ENCODE measurements at places on chromosomes 6 and 20.
A peak's percentile ranks its signal among the peaks of the same experiment; 100 is the strongest.

- no peak for DNase-seq
Measured at GRCh38 chr6:79543886-79544285, 6.7 kb upstream of the LCA5 start.

- DNase-seq = no peak
Measured at GRCh38 chr6:168584671-168585070, 143.7 kb downstream of the SMOC2 start.

GRCh38 chr20:16695628-16696027, 34.2 kb upstream of the SNRPB2 start:
- DNase-seq = no peak

DNA sequence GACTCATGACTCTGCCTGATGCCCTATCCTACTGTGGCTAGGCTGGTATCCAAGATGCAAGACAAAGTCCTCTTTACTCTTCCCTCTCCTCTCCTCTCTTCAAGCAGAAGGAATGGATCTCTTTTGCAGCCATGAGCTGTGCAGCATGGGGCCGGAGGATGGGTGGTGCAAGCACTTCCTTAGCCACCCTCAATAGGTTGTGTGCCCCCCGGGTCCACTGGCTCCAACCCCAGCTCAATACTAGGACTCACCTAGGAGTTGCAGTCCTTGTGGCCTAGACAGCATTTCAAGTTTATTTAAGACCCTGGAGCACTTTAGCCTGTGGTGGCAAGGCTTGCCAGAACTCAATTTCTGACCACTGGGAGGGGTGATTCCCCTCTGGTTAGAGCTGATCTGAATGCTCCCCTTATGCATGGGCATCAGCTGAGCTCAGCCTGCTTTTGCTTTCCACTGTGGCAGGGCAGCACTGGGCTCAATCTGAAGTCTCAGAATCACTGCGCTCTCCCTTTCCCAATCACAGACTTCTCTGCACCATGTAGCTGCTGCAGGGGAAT, 29.0 kb upstream of the GRM4 start:
- DNase-seq = no peak

GRCh38 chr20:58128635-58129625, 99.5 kb downstream of the ANKRD60 start:
- DNase-seq = no peak

- no peak for DNase-seq
Measured at GRCh38 chr6:84182001-84182400, 45.4 kb downstream of the CEP162 start.

- peak; percentile 26 for DNase-seq
Measured at GRCh38 chr6:131519670-131520436, 53.2 kb upstream of the ARG1 start.

DNA sequence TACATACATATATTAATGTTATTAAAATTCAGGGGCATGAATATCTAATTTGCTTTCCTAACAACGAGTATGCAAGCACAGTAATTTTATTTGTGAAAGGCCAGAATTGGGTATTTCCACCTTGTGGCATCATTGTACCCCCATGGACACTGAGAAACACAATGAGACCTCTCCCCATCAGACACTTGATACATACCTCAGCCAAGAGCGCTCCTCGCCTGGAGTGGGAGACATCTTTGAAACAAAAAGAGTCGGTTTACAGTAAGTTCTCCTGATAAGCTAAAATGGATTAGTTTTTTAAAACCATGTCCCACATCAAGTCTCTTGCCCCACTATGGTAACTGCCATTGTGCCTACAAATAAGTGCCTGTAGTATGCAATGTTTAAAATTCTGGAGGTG, 2.1 kb downstream of the CNR1 start:
- no peak for DNase-seq

DNA sequence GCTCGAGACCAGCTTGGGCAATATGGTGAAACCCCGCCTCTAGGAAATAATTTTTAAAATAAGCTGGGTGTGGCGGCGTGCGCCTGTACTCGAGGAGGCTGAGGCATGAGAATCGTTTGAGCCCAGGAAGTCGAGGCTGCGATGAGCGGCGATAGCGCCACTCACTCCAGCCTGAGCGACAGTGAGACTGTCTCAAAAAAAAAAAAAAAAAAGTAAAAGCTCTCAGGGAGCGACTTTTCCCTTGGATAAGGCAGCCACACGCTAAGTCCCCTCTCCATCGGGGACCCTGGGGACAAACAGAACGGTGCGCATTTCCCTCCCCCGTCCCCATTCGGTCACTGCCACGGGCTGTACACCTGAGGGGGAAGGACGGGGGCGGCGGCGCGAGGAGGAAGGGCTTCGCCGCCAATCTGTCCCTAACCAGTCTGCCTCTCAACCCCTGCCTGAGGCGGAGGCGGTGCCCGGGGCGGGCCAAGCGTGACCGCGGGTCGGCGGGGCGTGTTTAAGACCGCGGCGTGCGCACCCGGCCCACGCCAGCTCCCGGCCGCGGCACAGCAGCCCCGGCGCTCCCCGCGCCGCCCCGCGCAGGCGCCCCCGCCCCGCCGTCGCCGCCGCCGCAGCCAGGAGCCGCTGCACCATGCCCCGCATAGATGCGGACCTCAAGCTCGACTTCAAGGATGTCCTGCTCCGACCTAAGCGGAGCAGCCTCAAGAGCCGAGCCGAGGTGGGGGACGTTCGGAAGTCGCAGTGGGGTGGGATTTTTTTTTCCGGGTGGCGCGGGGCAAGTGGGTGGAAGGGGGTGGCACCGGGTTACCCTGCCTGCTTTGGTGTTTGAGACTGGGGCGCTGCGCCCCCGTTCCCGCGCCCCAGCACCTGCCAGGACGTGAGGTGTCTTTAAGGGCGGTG, at the start of gene GMPR:
TSS of gene GMPR (plus strand) at position 531 of the 906 bp plus-strand sequence. CDS start at position 638, 107 bp downstream.
- peak; percentile 53 for DNase-seq

- peak; percentile 62 for DNase-seq
Measured at GRCh38 chr20:2314759-2315439, 19.1 kb downstream of the TGM3 start.

GRCh38 chr6:45590226-45590625, 212.5 kb upstream of the SUPT3H start:
- peak; percentile 63 for DNase-seq

GRCh38 chr6:54286141-54286540, 22.1 kb upstream of the TINAG start:
- DNase-seq = no peak

DNA sequence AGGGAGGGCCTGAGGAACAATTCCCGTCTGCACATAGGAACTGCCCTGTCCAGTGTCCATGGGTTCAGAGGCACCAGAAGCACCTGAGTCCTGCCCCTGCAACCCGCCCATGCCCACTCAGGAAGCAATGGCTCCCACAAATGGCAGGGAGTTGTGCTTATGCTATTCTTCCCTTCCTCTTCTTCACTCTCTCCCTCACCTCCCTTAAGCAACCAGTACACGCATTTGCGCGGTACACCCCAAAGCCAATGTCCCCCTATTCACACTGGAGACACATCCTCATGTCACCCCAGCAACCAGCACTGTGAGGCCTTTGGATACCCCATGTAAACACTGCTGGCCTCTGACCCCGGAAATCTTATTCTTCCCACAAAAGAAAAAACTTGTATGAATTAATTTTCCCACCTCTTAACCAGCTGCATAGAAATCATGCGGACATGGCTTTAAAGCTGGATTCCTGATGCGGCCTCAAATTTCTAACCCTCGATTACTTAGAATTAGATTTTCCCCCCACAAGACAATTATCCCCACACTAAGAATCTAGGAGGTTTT, 30.9 kb downstream of the FYN start:
- no peak for DNase-seq

GRCh38 chr20:13364278-13365170, 143.4 kb downstream of the ISM1 start:
- DNase-seq = no peak

GRCh38 chr20:40414843-40415615, 274.0 kb downstream of the MAFB start:
- DNase-seq = no peak

- DNase-seq = no peak
Measured at GRCh38 chr6:159582736-159583135, 110.3 kb downstream of the SOD2 start.

GRCh38 chr6:134190883-134191282, 127.0 kb downstream of the SGK1 start:
- no peak for DNase-seq

GRCh38 chr20:53652090-53652858, 58.6 kb upstream of the ZNF217 start:
- DNase-seq = no peak

GRCh38 chr6:6736791-6737654, 148.5 kb downstream of the LY86 start:
- DNase-seq = no peak

GRCh38 chr20:17794400-17794799, 94.6 kb downstream of the BANF2 start:
- no peak for DNase-seq

GRCh38 chr6:168301648-168302398, 17.8 kb downstream of the DACT2 start:
- no peak for DNase-seq

GRCh38 chr6:38192011-38192410, 372.5 kb downstream of the ZFAND3 start:
- DNase-seq = no peak

GRCh38 chr20:5090191-5090590, 29.6 kb downstream of the PCNA start:
- no peak for DNase-seq

DNA sequence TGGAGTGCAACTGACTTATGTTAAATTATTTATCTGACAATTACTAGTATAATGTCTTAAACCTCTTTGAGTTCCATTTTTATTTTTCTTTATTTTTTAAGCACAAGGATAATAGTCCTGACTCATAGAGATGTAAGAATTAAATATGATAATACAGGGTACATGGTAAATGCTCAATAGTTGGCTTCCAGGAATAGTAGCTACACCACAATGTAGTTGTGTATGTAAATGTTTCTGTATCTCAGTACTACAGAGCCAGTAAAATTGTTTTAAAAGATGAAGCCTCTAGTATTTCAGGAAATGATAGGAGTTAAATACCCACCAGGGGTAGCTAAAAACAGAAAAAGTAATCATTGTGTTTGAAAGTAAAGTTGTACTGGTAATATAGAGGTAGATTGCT, 487.4 kb upstream of the IRAK1BP1 start:
- DNase-seq = no peak

GRCh38 chr6:5580736-5581581, 319.6 kb downstream of the FARS2 start:
- no peak for DNase-seq

DNA sequence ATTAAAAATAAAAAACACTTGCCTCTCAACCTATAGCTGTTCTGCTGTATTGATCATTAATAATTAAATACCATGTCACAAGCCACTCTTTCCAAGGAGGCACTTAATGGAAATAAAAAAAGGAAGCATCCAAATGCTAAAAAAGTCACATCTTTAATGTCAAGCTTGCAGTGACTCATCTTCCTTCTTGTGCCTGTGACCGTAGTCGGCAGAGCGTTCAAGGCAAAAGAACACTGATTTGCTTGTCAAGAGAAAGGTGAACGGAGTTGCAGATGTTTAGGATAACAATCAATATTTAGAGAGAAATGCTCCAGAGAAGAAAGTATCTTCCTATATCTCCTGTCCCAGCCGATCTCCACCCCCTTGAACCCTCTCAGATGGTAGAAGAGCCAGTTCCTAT, 341.0 kb upstream of the OPRM1 start:
- DNase-seq = no peak

DNA sequence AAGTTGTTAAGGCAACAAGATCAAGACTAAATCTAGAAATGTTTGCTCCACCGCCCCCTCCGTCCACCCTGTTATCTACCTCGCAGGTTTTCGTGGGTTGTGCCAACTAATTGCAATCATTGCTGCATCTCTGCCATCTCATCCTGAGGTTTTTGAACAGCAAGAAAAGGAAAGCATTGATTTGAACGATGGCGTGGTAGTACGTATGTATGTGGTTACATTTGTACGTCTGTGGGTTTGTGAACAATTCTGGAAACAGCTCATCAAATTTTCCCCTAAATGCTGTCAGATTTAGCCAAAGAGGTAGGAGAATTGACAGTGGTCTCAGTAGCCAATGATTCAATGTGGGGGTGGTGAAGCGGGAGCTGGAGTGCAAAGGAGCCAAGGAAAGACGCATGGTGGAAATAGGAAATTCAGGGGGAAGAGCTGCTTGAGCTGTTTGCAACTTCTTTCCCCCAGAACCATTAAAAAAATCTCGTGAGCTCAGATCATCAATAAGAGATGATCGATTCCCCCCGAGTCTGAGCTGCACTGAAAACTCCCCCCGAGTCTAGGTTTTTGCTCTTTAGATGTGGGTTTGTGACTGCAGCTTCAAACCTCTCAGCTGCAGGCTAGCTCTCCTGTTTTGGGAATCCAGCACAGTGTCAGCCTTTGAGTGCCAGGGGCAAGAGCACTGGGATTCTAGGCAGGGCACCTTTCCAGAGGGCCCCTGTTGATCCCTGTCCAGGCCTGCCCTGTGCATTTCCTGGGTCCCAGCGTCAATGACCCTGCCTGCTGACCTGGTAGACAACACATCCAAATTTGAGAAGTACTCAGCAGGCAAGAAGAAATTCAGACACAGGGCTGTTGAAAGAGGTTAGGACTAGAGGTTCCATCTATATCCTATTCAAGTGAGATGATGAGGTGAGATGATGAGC, 72.6 kb upstream of the LY86 start:
- no peak for DNase-seq

DNA sequence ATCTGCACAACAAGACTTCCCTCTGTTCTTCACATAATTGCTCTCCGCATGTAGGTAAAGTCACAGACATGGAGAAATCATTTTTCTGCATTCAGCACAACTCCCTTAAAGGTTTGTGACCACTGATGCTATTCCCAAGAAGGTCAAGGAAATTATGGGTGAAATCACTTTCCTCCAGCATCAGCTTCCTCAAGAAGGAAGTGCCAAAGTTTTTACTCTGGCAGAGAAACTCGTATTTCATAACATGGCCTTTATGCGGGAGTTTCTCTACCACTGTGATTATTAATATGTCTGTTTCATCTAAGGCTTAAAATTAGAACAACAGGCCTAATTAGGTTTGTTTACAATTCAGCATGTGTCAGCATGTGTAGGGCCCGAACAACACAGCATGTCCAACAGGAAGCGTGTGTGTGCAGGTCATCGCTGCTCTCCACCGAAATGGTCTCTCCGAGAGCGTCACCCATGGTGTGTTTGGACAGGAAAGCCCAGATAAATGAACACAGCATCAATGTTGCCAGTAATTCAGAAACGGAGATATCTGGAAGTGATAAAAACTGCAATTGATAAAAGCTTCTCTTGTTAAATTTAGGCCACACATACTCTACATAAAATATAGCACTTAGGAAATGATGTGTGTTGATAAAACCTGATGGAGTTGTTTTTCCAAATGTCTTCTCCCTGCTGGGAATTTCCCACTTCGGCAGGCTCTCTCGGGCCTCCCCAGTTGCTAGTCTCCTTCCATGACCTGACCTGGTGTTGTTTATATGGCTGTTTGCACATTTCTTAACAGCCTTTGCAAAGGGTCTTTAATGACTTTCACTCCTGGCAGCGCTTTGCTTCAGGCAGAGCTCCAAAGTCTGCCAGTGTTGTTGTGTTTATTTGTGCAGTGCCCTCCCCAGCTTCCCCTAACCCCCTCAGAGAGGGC, 265.1 kb upstream of the CEP162 start:
- DNase-seq = no peak

GRCh38 chr6:133503336-133503729, 262.2 kb downstream of the EYA4 start:
- DNase-seq = no peak
